Hematopoietic multipotent progenitor cell treated with erythropoietin and hydrocortisone succinate and interleukin-3 and kit ligand, for 6 days (in vitro differentiated cells): ENCODE measurements at places on chromosomes 4 and X.

GRCh38 chr4:3701736-3702560 lies 64.2 kb upstream of the ADRA2C start:
- DNase-seq, result no peak

DNA sequence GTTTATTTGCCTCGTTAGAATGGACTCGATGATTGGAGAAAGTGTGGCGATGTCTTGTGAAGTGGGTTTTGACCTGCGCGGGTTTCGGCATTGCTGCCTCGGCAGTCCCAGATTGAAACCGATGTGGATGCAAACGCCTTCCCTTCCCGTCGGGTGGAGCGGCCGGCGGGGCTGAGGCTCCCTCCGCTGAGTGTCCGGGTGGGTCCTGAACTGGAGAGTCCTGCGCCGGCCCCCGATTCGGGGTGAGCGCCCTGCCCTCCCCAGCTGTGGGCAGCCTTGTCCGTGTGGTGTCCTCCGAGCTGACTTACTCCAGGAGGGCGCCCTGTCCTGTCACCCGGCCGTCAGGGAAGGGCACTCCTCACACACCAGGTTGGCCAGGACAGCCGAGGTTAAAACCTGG lies 75.3 kb upstream of the PSAPL1 start:
- DNase-seq, result no peak

GRCh38 chr4:71389149-71389827 lies 50.5 kb downstream of the SLC4A4 start:
- no peak for DNase-seq

GRCh38 chr4:183405303-183405702 lies 39.1 kb upstream of the CDKN2AIP start:
- DNase-seq, result no peak

DNA sequence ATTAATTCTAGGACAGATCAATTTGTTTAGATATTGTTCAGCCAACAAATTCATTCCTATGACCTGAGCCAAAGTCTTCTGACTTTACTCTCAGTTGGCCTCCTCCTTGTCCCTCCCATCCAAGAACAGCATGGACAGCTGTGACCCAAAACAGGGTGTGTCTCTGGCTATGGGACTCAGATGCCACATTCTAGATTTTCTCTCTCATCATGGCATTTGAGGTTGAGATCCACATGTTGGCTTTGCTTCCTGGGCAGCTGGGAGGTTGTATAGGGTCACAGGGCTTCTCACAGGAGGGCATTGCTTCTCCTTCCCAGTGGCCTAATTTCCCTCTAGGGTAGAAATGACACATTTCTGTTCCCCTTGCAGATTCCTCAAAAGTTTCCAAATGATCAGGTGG lies 22.6 kb upstream of the EGF start:
- DNase-seq, result no peak

- no peak for DNase-seq
Observed at GRCh38 chr4:147733716-147734344, 1.9 kb downstream of the ARHGAP10 start.

DNA sequence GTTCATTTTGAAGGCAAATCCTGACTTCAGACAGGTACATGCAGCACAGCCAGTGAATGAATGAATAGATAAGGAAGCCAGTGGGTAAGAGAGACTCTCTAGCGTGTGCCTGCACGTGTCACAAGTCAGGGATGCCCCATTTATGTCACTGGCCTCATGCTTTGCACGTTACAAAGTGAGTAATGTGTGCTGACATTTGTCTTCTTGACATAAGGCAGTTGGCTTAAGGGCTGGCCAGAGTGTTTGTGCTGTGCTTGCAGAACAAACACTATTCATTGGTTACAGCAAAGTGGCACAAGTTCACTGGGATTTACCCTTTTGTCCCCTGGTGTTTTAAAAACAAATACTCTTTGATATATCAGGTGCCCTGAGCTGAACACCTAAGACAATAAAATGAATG lies 55.9 kb downstream of the CRMP1 start:
- DNase-seq, result no peak

- no peak for DNase-seq
Observed at GRCh38 chr4:71494539-71494938, 155.7 kb downstream of the SLC4A4 start.

DNA sequence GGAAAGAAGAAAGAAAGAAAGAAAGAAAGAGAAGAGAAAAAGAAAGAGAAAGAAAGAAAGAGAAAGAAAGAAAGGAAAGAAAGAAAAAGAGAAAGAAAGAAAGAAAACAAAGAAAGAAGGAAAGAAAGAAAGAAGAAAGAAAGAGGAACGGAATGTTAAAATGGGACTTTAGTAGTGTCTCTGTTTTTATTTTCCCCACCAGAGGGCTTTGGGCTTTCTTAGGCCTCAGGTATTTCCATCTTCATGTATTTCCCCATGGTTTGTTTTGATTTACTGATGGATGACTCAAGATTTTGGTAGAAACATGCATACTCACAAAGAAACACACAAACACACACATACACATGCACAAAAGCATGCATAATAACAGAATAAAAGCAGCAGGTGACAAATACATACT lies 181.2 kb downstream of the AFF2 start:
- no peak for DNase-seq

DNA sequence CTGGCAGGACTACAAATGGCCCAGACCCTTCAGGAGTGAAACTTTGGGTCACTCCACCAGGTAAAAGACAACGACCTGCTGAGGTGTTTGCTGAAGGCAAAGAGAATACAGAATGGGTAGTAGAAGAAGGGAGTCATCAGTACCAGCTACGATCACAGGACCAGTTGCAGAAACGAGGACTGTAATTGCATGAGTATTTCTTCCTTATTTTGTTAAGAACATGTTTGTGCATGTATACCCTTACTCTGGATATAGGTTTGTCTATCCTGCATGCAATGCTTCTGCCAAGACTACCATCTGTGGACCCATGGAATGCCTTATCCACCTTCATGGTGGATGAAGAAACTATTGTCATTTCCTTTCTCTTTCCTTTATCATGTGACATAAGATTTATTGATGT lies 48.1 kb upstream of the BCLAF3 start:
- DNase-seq, result no peak

GRCh38 chr4:170231377-170231776 lies 141.6 kb upstream of the AADAT start:
- DNase-seq, result no peak

GRCh38 chrX:133495464-133496391 lies 80.4 kb upstream of the GPC4 start:
- no peak for DNase-seq

DNA sequence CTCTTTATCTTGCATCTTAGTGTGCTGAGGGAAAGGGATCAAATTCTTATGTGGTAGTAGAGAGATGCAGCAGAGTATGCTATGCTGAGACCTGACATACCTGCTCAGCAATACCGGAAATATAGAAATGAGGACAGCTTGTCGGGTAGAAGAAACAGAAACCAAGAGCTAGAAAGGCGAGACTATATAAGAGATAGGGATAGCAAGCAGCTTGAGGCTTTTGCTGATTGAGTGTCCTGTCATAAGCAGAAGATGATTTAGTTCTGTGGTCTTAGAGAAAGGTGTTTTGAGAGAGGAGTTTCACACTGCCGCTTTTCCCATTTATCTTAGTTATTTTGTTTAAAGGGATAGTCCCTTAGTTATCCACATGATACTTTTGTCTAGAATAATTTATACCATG lies 31.7 kb downstream of the USP9X start:
- peak; percentile 42 for DNase-seq

DNA sequence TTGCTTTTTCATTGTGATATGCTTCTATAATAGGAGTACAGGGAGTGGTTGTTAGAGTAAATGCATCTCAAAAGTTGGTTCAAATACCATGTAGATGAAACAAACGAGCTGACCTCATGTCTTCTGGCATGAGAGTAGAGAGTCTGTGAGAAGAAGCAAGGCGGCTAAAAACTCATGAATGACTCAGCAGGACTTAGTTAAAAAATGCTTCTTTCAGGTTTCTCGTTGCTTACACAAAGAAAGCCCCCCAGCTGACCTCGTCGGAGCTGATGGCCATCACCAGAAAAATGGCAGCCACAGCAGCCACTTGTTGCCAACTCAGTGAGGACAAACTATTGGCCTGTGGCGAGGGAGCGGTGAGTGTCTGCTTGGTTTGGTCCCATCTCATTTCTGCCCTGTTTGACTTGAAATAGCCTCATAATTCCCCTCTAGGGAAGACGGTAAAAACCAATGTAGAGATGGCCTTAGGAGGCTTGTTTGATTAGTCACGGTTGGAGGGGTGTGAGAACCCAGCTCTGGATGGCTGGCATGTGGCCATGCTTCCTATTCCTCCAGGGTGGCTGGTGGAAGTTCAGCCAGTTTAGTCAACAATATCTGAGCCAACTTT lies 14.5 kb downstream of the AFP start:
- DNase-seq, result no peak

DNA sequence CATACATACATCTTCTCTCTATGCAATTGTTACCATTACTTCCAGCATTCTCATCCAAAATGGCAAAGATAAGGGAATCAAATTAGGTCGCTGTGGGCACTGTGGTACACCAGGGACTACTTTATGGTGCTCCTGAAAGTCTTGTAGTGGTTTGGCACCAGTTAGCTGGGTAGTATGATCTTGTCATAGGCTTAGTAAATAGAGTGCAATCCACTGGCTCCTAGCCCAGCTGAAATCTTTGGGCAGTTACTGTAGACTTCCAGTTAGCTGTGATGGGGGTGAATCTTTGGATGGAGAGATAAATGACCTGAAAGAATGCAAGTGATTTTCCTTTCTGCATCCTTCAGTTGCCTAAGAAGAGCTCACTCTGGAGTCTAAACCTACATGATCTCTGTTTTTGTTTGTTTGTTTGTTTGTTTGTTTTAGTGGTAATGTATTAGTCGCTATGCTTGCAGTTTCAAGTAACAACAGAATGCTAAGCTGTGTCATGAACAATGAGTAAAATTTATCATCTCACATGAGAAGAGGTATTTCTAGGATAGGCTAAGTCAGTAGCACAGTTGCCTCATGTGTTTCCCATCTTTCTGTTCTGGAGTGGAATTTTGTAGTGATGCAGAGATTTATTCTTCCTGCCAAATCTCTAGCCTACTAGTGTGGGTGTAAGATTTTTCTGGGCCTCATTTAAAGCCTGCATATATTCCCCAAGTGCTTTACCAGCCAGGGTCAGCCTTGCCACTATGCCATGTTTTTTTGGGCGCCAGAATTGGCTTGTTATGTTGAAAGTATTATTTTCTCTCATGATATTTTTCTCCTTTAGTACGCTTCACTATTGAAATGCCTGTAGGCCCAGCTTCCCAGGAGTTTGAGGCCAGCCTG lies 24.2 kb downstream of the HERC3 start:
- no peak for DNase-seq

DNA sequence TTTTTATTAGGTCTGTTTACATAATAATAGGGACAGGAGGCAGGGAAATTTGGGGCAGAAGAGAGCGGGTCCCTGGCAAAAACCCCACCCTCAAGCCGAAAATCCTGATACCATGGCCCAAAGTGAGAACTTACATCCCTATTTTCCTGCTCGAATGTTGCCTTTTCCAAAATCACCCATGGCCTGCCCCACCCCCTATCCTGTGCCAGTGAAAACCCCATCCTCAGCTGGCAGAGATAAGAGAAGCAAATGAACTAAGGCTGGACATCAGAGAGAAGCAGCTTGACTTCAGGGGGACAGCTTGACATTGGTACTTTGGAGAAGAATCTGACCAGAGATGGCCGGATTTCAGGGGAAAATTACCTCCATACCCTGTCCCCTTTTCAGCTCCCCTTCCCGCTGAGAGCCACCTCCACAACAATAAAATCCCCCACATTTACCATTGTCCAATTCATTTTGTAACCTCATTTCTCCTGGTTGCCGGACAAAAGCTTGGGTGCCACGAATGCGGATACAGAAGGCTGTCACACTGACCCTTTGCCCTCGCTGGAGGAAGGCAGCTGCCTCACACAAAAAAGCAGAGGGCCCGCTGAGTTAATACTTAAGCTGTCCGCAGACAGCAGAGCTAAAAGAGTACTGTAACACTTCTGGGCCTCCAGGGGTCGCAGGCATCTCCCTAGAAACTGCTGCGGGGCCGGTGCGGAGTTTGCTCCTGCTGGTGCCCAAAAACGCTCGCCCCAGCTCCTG lies 196.2 kb downstream of the SNCA start:
- DNase-seq, result peak; percentile 62

DNA sequence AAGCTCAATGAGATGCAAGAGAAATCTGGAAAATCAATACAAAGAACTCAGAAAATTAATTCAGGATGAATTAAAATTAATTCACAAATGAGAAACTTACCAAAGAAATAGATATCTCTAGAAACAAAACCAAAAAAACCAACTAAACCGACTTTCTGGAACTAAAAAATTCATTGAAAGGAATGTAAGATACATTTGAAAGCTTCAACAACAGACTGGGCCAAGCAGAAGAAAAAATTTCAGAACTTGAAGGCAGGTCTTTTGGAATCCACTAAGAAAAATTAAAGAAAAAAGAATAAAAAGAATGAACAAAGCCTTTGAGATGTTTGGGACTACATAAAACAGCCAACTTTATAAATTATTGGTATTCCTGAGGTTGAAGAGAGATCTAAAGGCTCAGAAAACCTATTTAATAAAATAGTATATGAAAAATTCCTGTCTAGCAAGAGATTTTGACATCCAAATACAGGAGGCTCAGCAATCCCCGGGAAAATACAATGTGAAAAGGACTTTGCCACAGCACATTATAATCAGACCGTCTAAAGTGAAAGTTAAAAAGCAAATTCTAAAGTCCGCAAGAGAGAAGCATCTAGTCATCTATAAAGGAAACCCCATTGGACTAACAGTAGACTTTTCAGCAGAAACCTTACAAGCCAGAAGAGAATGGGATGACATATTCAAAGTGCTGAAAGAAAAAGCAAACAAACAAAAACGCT lies 44.2 kb downstream of the NAT8L start:
- no peak for DNase-seq

- DNase-seq, result no peak
Observed at GRCh38 chr4:79935274-79935673, 137.8 kb downstream of the ANTXR2 start.

- peak; percentile 10 for DNase-seq
Observed at GRCh38 chr4:14400307-14400706, 602.0 kb upstream of the CPEB2 start.

- peak; percentile 77 for DNase-seq
Observed at GRCh38 chrX:13658602-13659001, 5.7 kb downstream of the TCEANC start.

DNA sequence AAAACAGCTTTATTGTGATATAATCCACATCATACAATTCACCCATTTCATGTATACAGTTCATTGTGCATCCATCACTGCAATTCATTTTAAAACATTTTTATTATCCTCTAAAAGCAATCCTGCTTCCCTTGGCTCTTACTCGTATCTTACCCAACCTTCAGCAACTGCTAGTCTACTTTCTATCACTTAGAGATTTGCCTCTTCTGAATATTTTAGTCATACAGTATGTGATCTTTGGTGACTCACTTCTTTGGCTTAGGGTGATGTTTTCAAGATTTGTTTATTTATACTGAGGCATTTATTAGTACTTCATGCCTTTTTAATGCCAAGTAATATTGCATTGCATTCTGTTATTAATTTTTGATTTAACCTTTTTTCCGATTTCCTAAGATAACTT lies 15.0 kb upstream of the MSMO1 start:
- no peak for DNase-seq

- peak; percentile 42 for DNase-seq
Observed at GRCh38 chrX:119398974-119399771, at the start of gene SLC25A43. Gene SLC25A43, plus strand, starts transcription at chrX:119399336. Its CDS starts 68 bp downstream, at chrX:119399404.

- no peak for DNase-seq
Observed at GRCh38 chr4:75470738-75471137, 43.5 kb downstream of the RCHY1 start.
